Right ventricle myocardium inferior (tissue), 1 donor: ENCODE measurements at places on chromosomes 5 and 9.

DNA sequence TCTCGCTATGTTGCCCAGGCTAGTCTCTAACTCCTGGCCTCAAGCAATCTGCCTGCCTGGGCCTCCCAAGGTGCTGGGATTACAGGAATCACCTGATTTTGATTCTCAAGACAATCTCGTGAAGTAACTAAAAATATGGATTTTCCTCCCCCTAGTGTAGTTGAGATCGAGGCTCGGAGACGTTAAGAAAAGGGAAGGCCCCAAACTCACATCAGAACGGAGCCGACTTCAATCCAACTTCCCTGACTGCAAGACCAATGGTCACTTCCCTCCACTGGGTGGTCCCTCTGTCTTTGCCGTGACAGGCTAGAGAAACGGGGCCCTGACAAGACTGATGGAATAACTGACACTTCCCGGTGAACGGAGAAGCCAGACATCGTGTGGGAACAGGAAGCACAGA is 28.3 kb downstream of the BARHL1 start:
- DNase-seq, result no peak

GRCh38 chr9:101530076-101530711 is 3.5 kb upstream of the RNF20 start:
- no peak for DNase-seq

GRCh38 chr5:11770310-11770709 is 133.9 kb downstream of the CTNND2 start:
- DNase-seq, result no peak

- no peak for DNase-seq
These were observed 196.5 kb downstream of the COMMD10 start for GRCh38 chr5:116281309-116281708.

- DNase-seq, result no peak
These were observed 674.5 kb downstream of the CETN3 start for GRCh38 chr5:89735082-89735481.

DNA sequence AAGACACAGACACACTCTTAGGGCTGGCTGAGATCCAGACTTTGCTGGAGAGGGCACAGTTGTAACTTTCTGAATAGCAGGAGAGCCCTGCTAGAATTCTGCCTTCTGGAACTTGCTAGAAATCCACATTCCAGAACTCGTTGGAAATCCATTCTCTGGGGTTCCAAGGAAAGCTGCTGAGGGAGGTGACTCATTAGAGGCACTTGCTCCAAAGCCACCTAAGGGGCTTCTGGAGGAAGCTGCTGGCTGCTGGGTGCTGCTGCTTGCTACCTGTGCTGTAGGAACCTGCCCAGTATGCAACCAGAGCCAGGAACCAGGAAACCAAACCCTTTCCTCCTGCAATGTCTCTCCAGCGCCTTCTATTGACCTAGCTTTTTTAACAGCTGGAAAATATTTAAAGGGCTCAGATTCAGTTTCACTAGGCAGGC is 4.1 kb upstream of the TLE4 start:
- no peak for DNase-seq

- no peak for DNase-seq
These were observed 231.4 kb downstream of the GLIS3 start for GRCh38 chr9:4068449-4068848.
